D341Med (cell line): ENCODE measurements at places on chromosomes 11 and 22.

DNA sequence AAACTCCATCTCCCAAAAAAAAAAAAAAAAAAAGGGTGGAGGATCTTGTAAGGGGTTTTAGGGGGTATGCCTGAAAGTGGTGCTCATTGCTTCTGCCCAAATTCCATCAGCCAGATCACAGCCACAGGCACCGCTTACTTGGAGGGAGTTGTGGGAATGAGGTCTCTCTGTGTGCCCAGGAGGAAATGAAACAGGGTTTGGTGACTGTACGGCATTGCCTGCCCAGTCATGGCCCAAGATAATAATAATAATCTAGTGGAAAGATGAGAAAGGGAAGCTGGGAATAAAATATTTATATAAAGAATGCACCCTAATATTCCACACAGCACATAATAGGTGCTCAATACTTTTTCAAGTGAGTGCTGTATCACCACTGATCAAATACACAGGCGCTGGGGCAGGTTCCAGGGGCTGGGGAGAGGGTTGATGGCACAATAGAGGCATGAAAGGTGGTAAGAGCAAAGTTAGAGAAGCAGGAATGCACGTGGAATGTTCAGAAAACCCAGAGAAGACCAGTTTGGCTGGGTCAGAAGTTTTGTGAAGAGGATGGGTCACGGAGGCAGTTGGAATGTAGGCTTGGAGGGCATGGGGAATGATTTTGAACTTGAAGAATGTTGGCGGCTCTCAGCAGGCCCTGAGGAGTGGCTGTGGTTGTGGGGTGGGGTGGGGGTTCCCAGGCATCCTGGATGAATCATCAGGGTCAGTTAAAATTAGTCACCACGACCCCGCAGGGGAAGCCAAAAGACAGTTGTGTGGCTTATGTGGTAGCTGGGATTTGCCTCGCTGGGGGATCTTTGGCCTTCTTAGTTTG is 12.5 kb upstream of the MB start:
- DNase-seq, result no peak

DNA sequence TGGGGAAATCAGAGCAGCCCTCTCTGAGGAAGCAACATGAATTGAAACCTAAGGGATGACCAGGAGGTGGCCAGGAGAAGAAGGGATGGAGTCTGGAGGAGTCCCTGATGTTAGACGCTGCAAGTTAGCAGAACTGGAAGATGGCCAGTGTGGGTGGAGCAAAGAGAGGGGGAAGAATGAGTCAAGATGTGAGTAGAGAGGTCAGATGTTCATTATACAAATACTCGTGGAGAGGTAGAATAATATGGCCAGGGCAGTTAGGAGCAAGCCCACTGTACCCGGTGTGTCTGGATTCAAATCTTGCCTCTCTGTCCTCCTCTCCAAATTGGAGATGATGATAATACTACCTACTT is 242.0 kb downstream of the TENM4 start:
- no peak for DNase-seq

DNA sequence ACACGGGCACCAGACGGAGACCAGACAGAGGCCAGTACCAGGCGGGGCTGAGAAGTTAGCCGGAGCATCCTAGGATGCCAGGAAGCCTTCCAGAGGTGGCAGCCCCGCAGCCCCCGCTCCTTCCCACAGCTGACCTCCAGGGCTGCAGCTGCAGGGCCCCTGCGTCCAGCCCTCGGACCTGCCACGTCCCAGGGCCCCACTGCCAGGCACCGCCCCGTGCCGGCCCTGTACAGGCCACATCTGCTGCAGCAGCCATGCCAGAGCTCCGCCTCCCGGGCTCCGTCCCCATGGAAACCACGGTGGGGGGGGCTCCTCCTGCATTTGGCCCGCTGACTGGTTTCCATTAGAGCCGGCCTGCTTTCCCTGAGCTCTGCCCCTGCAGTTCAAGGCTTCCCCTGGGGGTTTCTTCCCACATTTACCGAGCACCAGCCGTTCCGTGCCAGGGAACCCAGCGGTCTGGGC is 62.5 kb upstream of the PPARA start:
- DNase-seq, result peak; percentile 88

DNA sequence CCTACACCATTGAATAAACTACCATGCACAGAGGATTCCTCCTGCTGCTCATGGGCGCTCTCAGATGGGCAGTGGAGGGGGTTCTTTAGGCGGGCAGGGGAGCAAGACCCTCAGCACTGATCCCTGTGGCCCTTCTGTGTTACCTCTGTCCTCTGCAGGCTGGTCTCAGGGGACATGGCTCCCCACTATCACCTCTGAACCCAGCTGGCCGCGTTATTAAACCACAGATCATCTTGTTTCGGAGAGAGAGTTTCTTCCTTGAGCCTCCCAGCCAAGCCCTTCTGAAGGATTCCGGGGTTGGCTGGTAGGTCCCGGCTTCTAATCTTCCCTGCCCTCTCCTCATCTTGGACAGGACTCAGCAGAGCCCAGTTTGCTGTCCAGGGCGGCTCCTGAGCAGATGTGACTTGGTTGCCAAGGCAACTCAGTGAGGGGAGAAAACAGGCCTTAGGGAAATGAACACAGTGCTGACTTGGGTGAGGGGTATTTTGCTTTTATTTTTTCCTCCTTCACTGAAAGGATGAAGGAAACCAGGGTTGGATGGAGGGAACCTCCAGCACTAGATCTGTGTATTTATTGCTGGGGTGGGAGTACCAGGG is 13.3 kb downstream of the APOL3 start:
- no peak for DNase-seq

- DNase-seq, result no peak
Measured at GRCh38 chr11:126654886-126655806, 299.7 kb downstream of the ST3GAL4 start.

- no peak for DNase-seq
Measured at GRCh38 chr11:86596861-86597586, 75.4 kb downstream of the ME3 start.
